ENCODE measurements at places on chromosomes 13 and 19.

GRCh38 chr13:70255406-70255991, 147.2 kb upstream of the KLHL1 start:
- DNase-seq, result no peak

GRCh38 chr13:65168026-65168425, 2062.1 kb downstream of the PCDH9 start:
- DNase-seq, result no peak

DNA sequence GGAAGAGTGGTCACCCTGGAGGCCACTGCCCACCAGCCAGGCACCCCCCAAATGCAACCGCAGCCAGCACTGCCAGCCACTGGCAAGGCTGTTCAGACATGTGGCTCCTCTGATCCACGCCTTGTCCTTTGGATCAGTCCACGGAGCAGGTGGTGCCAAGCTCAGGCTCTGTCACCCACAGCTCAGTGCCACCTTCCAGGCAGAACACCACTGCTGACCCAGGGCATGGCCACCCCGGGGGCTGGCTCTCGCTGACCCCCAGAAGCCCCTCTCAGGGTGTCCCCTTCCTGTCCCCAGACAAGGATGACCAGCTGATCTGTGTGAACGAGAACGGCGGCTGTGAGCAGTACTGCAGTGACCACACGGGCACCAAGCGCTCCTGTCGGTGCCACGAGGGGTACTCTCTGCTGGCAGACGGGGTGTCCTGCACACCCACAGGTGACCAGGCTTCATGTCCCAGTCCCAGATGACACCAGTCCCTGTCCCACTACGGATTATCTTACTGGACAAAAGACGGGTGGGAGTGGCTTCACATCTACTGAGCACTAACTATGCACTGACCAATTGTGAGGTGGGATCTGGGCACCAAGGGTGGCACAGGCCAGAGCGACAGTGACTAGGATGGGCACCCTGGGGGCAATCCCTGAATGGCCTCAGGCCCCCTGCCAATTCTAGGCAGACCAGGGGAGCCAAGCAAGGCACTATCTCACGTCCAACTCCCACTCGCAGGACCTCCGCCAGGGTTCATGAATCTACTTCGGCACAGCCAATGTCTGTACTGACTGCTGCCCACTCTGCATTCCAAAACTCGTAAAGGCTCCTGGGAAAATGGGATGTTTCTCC, 7.0 kb upstream of the F10 start:
- DNase-seq, result no peak

- DNase-seq, result no peak
Measured at GRCh38 chr13:35675651-35676050, 199.2 kb upstream of the MAB21L1 start.

Data from effector memory CD8-positive, alpha-beta T cell (primary cell).